ENCODE measurements at places on chromosomes 12 and 14.

DNA sequence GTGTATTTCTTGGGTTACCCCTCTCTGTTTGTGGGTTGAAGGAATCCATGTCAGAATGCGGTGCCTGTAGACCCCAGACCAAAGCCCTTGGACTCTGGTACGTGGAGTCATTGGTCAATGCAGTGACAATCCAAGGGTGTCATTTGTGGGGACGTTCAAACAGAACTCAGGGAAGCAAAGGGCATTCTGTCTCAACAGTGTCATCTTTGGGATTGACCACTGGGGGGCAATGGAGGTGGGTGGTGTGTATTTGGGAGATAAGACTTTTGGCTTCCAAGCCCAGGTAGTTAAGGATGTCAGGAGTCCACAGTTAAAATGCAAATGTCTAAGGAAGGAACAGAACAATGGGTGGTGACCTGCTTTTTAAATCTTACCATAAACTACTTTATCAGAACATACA lies 54.6 kb upstream of the CCDC175 start:
- DNase-seq = no peak

- DNase-seq = no peak
These were observed 28.8 kb upstream of the LGR5 start for GRCh38 chr12:71410844-71411243.

DNA sequence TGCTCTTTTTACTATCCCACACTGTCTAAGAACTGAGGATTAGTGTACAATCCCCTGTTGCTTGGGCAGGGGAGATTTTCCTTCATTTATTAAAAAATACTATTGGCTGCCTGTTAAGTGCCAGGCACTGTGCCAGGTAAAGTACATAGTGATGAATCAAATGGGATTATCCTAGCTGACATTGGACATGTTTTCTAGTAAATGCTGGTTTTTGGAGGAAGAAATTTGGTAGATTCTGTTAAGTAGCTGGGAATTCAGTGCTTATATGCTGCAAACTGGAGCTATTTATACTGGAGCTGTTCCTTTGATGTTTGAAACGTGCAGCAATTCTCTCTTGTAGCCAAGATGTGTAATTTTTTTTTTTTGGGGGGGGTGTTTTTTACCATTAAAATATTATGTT lies 299.6 kb downstream of the EMP1 start:
- DNase-seq = no peak

DNA sequence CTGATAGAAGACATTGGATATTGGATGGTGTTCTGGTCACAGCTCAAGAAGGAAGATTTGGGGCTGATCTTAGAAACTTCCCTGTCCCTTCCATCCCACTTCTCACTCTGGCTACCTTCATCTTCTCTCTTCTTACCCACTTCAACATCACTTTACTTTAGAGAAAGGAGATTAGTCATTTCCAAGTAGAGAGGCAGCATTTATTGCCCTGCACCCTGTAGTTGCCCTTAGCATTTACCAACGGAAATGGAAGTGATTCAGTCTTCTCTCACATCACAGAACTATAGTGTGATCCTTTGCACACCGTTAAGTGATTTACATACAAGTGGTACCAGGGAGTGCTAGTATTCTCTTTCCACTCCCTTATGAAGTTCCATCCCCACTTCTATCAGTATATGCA lies 52.4 kb downstream of the PHLDA1 start:
- peak; percentile 20 for DNase-seq

DNA sequence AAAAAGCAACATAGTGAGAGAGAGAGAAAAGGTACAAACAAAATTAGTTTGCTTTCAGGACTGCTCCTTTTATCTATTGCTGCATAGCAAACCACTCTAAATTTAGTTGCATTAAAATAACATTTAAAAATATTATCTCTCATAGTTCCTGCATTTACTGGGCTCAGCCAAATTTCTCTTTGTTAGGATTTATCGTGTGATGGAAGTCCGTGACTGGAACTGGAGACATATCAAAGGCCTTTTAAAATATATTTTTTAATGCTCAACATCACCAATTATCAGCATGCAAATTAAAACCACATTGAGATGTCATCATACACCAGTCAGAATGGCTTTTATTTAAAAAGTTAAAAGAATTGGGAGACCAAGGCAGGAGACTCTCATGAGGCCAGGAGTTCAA lies 107.6 kb upstream of the SYT1 start:
- no peak for DNase-seq

GRCh38 chr12:62436164-62436503 lies 30.5 kb upstream of the MON2 start:
- DNase-seq = no peak

- DNase-seq = peak; percentile 77
These were observed 598 bp downstream of the KDM2B start for GRCh38 chr12:121579981-121580868.

DNA sequence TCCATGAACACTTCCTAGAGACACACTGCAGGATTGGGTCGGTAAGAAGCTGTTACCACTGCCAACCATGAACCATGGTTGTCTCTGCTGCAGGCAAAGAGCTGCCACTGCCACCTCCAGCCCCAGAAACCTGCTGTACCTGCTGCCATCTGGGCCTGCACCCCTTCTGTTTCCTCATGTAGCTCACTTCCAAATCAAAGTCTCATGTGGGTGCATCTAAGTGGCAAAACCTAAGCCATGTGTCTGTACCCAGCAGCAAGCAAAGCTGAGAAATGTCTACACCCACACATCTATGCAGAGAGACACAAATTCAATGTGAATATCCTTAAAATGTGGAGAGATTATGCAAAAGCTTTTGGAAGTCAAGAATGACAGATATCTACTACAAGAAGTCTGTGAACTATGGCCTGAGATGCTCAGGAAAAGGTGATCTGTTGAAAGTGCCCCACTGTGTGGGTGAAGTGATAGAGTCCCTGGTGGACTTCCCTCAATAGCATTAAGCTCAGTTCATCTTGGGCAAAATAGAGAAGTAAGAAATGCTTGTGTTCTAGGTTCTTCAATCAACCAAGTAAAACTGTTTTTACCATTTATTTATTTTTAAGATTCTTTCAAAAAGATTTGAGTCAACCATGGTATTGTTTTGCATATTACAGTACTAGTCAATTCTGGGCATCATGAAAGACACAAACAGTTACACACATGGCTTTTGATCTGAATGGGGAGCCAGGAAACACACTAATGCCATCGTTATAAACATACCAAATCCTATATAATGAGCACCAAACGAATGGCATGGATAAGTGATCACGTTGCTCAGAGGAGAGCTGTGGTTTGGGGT lies 64.4 kb downstream of the FOS start:
- no peak for DNase-seq

- no peak for DNase-seq
These were observed 28.4 kb downstream of the AREL1 start for GRCh38 chr14:74684434-74684833.

GRCh38 chr12:47082796-47083621 lies 3.2 kb upstream of the AMIGO2 start:
- no peak for DNase-seq

- DNase-seq = no peak
These were observed 78.2 kb downstream of the HMGA2 start for GRCh38 chr12:65902500-65902899.
